Stimulated activated CD8-positive, alpha-beta memory T cell treated with anti-CD3 and anti-CD28 coated beads, Interleukin-15, amount 100 ng/mL, for 48 hours (primary cell): ENCODE measurements at places on chromosomes 16 and 17.
A peak's percentile ranks its signal among the peaks of the same experiment; 100 is the strongest.

DNA sequence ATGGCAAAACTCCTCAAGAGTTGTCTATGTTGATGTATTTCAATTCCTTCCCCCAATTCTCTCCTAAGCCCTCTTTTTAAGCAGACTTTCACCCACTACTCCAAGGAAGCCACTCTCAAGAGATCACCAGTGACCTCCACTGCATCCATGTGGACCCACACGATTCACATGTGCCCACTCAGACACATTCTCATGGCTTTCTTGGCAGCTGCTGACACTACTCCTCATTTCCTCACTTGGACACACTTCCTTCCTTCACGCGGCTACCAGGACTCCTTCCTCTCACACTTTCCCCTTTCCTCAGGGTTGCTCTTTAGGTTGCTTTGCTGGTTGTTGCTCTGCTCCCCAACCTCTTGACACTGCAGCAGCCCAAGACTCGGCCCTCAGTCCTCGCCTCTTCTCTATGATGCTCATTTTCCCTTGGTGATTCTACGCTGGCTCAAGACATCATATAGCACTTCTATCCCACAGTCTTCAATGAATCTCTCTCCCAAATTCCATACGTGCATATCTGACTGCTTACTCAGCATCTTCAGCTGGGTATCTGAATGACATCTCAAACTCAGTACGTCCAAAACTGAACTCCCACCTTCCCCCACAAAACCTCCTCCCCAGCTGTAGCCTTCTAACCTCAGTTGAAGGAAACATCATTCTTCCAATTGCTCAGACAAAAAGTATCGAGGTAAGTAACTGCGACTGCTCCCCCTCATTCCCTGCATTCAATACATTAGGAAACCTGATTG lies 28.2 kb downstream of the HELZ start:
- no peak for DNase-seq

- no peak for DNase-seq
Observed at GRCh38 chr16:2008631-2009163, 924 bp downstream of the ZNF598 start.

DNA sequence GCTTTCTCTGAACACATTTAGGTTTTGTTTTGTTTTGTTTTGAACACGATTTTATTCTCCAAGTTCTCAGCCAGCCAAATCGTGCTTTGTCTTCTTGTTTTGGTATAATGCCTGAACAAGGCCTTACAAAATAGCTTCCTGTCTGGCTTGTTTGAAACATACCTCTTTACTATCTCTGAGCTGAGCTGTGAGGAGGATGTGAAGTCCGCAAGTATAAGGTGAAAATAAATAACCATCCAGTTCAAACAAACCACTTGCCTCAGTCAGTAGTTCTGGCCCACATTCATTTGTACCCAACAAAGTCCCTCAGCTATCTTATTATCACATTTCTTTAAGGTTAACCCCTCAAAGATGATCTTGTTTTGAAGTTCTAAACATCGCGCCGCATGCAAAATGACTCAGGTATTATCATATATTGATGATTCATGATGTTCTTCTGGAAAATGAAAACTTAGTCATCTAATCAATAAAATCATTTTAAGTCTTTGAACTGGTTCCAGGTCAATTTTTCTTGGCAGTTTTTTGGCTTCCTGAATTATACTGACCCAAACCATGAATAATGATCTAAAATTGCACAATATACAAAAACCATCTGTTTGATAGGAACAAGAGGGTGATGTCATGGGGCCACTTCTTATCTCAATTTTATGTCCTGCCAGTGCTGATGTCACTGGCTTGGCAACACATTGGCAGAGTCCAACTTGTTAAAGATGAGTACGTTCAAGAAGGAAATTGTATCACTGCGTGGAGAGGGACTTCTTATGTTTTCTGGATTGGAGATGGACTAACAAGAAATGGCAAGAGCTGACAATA lies 694.3 kb downstream of the KCNJ2 start:
- DNase-seq = no peak

DNA sequence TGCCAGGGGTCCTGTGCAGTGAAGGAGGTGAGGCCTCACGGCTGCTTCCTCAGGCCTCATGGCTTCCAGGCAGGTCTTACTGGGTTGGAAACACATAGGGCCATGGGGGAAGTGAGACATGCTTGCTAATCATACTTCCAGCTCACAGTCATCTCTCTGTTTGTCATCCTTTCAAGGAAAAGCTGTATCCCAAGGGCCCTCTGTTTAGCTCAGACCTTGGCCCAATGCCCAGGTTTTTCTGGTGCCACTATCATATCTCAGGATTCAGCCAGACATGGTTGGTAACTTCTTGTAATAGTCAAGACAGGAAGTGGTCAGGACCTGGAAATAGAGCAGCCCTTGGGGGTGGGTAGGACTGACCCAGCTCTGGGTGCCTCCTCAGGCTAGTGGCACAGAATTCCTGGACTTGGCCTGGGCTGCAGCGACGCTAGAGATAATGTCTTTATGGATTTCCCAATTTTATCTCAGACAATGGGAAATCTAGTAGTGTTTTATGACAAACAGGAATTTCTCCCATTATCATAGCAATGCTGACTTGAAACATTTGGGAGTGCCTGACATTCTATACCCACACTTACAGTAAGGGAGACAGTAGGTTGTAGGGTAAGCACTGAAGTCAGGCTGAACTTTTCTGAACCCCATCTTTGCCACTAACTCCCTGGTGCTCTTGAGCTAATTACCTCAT lies 13.5 kb upstream of the ITGB3 start:
- no peak for DNase-seq

- no peak for DNase-seq
Observed at GRCh38 chr17:55296171-55296695, 31.5 kb downstream of the HLF start.

DNA sequence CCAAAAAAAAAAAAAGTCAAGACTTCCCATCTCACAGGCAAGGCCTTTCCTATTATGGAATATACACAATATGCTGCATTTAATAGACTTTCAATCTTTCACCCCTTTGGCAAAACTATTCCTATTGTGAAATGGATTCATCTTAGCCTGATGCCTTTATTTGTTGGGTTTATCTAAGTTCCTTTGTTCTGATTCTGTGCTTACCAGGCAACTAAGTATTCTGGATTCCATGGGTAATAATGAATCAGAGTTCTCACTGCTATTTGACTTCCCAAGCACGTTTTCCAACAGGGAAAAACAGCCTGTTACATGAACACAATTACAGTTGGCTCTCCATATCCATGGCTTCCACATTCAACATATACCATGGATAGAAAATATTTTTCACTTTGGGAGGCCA lies 135.5 kb downstream of the MYO1D start:
- DNase-seq = no peak

- DNase-seq = no peak
Observed at GRCh38 chr17:31112001-31112661, 17.4 kb downstream of the NF1 start.

- no peak for DNase-seq
Observed at GRCh38 chr17:51046046-51046445, 74.6 kb downstream of the SPAG9 start.

DNA sequence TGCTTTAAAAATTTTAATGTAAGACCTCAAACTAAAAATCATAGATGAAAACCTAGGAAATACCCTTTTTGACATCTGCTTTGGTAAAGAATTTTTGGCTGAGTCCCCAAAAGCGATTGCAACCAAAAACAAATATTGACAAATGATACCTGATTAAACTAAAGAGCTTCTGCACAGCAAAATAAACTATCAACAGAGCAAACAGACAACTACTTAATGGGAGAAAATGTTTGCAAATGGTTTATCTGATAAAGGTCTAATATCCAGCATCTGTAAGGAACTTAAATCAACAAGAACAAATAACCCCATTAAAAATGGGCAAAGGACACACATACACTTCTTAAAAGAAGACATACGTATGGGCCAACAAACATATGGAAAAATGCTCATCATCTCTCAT lies 242.5 kb downstream of the BCAS3 start:
- no peak for DNase-seq

DNA sequence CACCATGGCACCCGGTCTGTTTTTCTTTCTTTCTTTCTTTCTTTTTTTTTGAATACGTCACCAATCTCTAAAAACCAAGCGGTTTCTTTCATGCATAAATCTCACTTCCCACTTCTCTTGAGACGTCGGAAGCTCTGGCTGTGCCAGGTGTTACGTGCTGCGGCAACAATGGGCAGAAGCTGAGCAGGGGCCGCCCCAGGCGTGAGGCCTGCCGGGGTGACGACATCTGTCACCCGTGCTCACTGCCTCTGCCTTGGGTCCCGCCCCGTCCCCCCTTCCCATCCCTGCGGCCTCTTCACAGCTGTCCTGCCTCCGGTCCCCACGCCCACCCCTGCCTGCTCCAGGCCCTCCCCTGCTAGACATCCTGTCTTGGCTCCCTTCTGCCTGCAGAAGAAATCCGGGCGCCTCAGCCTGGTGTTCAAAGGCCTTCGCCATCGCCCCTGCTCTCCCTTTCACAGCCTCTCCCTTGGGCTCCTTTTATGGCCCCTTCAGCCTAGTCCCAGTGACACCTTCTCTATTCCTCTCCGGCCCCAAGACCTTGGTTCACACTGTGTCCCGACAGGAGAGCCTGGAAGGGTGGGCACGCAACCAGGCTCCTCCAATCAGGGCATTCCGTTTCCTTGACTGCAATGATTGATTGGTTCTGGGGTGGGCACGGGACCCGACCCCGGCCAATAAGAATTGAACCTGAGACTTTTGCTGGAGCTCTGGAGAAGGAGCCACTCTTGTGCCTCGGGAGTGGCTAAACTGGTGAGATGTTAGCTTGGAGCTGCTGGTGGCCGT lies 4.8 kb downstream of the P2RX1 start:
- DNase-seq = peak; percentile 57

GRCh38 chr17:15341966-15342365 lies 569 bp upstream of the TEKT3 start:
- DNase-seq = no peak

DNA sequence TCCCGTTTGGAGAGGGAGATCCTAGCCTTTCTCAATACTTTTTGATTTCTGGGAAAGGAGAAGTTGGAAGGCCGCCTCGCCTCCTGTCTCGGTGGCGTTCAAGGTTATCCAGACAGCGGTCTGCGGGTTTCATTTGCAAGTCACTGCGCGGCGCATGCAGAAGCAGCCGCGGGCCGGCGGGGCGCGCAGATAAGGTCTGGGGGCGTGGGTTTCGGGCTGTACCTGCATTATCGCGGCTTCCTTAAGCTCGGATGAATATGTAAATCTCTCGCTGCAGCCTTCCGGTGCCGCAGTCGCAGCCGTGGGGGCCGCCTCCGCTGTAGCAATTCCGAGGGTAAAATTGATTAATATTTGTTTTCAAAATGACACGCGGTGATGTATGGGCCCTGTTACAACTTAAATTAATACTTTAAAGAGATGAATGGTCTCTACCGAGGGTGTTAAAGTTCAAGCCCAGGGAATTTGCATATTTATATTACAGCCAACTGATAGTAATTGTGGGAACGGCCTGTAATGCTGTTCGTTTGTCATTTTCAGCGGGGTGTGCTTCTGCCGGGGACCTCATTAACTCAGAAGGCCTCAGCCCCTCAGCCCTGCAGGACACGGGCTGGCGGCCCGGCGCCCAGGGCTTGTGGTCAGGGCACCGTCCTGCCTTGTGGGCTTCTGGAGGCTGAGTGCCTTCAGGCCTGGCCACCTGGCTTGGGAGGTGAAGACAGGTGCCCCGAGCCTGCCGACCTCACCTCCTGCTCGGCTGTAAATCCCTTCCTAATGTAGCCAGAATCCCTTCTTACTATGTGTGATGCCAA lies 99.4 kb downstream of the CYLD start:
- peak; percentile 42 for DNase-seq

DNA sequence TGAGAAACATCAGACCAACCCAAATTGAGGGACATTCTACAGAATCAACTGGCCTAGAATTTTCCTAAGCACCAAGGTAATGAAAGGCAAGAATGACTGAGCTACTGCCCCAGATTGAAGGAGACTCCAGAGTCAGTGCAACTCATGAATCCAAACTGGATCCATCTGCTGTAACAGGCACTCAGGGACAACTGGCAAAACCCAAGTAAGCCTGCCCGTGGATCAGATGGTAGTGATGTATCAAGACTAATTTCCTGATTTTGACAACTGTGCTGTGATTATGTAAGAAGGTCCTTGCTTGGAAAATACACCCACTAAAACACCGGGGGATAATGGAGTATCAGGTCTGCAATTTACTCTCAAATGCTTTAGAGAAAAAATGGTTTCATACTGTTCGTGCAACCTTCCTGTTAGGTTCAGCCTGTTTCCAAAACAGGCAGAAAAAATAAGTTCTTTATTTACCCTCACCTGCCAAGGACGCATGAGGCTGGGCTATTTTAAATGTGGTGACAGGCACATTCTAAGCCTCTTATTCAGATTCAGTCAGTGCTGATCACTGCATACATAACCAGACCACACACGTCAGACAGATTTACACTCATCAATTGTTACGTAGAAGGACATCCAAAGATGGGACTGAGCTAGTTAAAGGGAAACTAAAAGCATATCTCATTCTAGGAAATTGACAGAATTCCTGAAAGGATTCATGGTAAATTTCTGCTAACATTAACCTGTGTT lies 7.0 kb downstream of the MBTPS1 start:
- no peak for DNase-seq

GRCh38 chr17:59093145-59093701 lies 13.5 kb downstream of the TRIM37 start:
- no peak for DNase-seq

DNA sequence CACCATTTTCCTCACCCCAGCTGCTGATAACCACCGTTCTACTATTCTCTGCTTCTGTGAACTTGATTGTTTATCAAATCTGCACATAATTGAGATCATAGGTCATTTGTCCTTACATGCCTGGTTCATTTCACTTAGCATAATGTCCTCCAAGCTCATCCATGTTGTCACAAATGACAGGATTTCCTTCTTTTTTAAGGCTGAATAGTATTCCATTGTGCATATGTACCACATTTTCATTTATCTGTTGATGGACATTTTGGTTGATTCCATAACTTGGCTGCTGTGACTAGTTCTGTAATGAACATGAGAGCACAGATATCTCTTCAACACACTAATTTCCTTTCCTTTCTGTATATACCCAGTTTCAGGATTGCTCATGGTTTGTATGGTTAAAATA lies 225.3 kb upstream of the TBX2 start:
- no peak for DNase-seq

DNA sequence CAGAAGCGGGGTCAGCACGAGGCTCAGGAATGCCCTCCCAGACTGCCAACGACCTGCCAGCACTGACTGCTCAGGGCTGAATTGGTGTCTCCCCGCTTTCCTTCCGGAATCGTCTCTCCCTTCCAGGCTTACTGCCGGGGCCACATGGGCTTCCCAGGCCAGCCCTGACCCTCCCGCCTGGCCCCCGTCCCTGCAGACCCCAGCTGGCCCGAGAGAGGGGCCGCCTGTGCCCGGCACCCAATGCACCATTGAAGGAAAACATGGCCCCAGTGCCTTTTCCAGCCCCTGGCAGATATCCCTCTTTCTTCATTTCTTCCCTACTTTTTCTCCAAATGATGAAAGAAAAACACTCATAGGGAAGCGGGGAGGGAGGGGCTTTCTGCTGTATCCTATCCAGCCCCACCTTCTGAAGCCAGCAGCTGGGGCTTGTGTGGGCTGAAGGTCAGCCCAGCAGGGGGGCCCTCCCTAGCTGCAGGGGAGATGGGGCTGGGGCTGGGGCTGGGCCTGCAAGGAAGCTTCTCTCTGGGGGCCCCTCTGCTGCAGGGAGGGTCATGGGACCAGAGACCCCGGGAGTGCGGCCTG lies 25.9 kb downstream of the ZNF469 start:
- DNase-seq = no peak
